Stimulated activated CD4-positive, alpha-beta T cell treated with anti-CD3 and anti-CD28 coated beads, Interleukin-12 subunit alpha, Interleukin-12 subunit beta, amount 100 ng/mL, for 24 hours (primary cell): ENCODE measurements at places on chromosomes 16 and 17.

GRCh38 chr17:76581515-76581914, 4.1 kb downstream of the ST6GALNAC2 start:
- DNase-seq, result no peak

DNA sequence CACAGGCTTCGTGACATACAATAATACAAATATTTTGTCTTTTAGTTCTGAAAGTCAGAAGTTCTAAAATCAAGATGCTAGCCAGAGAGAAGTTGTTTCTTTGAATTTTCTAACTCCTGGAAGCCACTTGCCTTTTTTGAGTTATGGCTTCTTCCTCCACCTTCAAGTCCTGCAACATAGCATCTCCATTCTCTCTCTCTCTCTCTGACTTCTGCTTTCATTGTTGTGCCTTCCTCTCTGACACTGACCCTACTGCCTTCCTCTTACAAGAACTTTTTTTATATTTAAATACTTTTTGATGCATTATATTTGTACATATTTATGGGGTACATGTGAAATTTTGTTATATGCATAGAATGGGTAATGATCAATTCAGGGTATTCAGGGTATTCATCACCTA, 205.9 kb downstream of the MAP2K6 start:
- DNase-seq, result no peak

DNA sequence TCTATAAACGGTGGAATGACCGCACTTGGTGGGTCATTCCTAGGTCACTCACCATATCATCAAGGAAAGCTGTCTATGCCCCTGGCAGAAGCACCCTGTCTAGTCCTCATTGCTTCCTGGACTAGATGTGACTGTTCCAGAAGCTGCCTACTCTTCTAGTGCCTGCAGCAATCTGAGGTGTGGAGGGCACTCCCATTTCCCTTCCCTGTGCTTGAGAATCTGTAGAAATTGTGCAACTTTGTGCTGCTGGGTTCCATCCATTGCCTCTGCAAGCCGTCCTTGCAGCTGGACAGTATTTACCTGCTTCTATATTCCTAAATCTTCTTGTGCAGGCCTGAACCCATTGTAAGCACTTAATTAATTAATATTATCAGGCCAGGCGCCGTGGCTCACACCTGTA, 52.1 kb downstream of the CACNG3 start:
- no peak for DNase-seq

- no peak for DNase-seq
Observed at GRCh38 chr17:79619196-79619595, 8.3 kb upstream of the RBFOX3 start.

- DNase-seq, result no peak
Observed at GRCh38 chr17:69231521-69231920, 2.9 kb upstream of the ABCA10 start.

- no peak for DNase-seq
Observed at GRCh38 chr16:7714775-7715174, 382.1 kb downstream of the RBFOX1 start.

DNA sequence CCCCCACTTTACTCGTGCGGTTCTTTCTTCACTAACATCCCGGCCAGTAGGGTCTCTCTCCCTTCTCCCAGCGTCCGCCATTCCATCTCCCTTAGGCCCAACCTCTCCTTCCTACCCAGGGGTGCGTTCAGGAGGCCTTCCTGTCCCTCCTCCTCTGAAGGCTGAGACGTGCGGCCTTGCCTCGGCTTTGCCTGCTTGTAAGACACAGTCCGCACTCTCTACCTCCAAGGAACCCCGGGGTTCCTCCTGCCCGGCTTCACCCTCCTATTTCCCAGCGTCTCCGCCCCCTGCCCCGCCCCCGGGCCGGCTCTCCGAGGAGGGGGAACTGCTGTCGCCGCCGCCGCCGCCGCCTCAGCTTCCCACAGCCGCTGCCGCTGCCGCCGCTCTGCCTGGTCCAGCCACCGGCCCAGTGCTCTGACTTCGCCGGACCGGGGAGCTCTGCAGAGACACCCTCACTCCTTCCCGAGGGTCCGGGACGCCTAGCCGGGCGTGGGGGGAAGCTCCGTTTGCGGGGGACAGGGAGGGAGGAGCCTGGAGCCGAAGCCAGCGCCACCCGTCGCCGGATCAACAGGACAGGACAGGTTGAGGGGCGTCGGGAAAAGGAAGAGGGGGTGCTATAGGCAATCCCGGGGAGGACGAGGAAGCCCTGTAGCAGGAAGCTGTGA, 1.2 kb upstream of the FGF11 start:
- no peak for DNase-seq

- no peak for DNase-seq
Observed at GRCh38 chr16:17508303-17508702, 37.5 kb upstream of the XYLT1 start.
